CD4-positive, alpha-beta T cell (primary cell): ENCODE measurements at places on chromosomes 12 and 14.

DNA sequence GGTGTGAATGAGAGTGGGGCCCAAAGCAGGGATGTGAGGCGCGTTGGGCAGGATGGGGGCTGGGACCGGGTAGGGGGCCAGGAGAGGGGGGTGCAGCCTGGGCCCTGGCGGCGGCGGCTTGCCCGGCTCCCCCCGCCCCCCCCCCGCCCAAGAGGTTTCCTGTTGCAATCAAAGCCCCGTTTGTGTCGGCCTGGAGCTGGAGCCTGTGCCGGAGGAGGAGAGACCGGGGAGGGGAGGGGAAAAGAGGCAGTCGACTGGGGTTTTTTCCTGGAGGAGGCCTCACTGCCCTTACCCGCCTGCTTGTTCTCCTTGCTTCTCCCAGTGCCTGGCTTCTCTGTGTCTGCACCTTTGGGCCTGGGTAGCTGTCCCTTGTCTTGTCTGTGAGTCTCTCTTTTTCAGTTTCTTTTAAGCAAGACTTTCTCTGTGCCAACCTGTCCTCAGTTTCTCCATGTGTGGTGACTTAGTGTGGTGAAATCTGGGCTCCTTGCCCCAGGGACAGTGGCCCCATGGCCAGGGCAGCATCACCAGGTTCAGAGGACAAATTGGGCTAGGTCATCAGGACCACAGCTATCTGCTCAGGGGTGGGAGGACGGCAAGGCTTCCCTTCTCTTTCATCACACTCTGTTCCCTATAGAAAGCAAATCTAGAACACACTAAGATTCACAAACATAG is 8.5 kb downstream of the RARG start:
- DNase-seq = no peak

GRCh38 chr12:52945389-52946232 is 3.3 kb upstream of the KRT18 start:
- DNase-seq = no peak

DNA sequence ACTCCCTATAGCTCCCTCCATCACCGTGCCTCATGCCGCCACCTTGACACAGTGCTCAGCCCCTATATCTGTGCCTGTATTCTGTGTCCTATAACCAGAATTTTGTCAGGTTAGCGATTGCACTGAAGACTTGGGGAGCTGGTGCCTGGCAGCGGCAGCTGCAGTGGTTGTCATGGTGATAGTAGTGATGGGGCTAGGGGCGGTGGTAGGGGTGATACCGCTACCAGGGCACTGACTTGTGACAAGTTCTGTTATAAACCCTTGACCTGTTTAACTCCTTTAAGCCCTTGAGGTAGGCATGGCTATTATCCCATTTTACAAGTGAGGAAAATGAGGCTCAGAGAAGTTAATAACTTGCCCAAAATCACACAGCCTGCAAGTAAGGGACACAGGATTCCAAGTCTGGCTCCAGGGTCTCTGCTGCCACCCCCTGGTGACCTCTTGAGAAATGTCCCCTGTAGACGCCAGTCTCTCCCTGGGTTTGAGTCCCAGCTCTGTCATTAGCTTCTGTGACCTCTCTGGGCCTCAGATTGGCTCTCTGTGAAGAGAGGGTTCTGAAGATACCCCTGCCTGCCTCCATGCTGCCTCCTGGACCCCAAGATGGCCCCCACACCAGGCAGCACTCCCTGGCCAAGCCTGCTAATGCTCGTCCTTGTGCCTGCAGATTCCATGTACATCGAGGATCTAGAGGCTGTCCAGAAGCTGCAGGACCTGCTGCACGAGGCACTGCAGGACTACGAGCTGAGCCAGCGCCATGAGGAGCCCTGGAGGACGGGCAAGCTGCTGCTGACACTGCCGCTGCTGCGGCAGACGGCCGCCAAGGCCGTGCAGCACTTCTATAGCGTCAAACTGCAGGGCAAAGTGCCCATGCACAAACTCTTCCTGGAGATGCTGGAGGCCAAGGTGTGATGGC is 121.9 kb downstream of the ESRRB start:
- no peak for DNase-seq

- no peak for DNase-seq
These were observed 132.3 kb downstream of the PAPOLA start for GRCh38 chr14:96634481-96634880.

- DNase-seq = no peak
These were observed 434.1 kb downstream of the NOVA1 start for GRCh38 chr14:26163761-26164160.

GRCh38 chr14:89748004-89748403 is 206.5 kb downstream of the EFCAB11 start:
- no peak for DNase-seq

- no peak for DNase-seq
These were observed 178.6 kb downstream of the BCAT1 start for GRCh38 chr12:24770334-24770733.

- DNase-seq = peak; percentile 26
These were observed 17.7 kb downstream of the IRAK4 start for GRCh38 chr12:43776498-43776897.

- no peak for DNase-seq
These were observed 64.2 kb downstream of the LLPH start for GRCh38 chr12:66066137-66066928.
